ENCODE measurements at places on chromosomes 12 and 14.

GRCh38 chr12:91250273-91250665, 67.7 kb upstream of the DCN start:
- no peaks in the 10 kb centered on the region for H3K27me3 ChIP-seq
- no peaks in the 10 kb centered on the region for H3K36me3 ChIP-seq
- no peaks in the 10 kb centered on the region for H3K4me1 ChIP-seq
- no peak overlapping the region for H3K4me3 ChIP-seq
- no peak overlapping the region for H3K27ac ChIP-seq

DNA sequence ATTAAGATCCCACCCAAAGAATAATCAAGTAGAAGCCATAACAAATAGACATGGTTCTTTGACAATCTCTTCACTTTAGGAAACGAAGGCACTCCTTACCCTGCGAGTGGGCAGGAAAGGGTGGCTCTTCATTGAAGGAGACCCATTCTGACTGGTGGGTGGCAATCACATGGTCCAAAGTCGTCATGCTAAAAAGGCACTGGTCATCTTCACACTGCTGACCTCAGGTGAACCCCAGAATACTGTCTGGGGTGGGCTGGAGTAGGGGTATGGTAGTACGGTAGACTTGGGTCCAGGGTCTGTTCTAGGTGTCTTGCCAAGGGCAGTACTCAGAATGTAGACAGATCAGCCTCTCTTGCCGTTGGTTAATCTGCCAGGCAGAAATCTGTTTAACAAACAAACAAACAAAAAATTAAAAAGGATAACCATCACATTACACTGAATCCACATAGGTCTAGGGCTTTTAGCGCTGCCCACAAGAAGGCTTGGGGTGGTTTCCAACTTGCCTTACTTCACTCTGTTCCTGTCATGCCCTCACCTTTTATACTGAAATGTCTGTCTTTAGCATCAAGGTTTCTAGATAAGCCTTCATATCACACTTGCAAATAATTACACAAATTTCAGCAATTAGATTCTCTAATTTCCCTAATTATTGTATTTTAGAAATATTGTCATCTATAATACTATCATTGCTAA, 1.8 kb downstream of the STON2 start:
- no peaks in the 10 kb centered on the region for H3K36me3 ChIP-seq
- DNase-seq: no peak
- no peaks in the 10 kb centered on the region for H3K27me3 ChIP-seq

GRCh38 chr14:82719617-82720016, 1186.0 kb upstream of the SEL1L start:
- H3K4me1 ChIP-seq: no peaks in the 10 kb centered on the region
- DNase-seq: no peak
- H3K4me3 ChIP-seq: no peak overlapping the region
- H3K27ac ChIP-seq: no peak overlapping the region
- no peaks in the 10 kb centered on the region for H3K36me3 ChIP-seq

GRCh38 chr14:20345366-20345765, 1.9 kb downstream of the PARP2 start:
- H3K27ac ChIP-seq: no peak overlapping the region
- H3K36me3 ChIP-seq: peaks cover 4% of the 10 kb centered on the region
- no peak for DNase-seq
- H3K27me3 ChIP-seq: no peaks in the 10 kb centered on the region
